ENCODE measurements at places on chromosomes 16 and 17.

DNA sequence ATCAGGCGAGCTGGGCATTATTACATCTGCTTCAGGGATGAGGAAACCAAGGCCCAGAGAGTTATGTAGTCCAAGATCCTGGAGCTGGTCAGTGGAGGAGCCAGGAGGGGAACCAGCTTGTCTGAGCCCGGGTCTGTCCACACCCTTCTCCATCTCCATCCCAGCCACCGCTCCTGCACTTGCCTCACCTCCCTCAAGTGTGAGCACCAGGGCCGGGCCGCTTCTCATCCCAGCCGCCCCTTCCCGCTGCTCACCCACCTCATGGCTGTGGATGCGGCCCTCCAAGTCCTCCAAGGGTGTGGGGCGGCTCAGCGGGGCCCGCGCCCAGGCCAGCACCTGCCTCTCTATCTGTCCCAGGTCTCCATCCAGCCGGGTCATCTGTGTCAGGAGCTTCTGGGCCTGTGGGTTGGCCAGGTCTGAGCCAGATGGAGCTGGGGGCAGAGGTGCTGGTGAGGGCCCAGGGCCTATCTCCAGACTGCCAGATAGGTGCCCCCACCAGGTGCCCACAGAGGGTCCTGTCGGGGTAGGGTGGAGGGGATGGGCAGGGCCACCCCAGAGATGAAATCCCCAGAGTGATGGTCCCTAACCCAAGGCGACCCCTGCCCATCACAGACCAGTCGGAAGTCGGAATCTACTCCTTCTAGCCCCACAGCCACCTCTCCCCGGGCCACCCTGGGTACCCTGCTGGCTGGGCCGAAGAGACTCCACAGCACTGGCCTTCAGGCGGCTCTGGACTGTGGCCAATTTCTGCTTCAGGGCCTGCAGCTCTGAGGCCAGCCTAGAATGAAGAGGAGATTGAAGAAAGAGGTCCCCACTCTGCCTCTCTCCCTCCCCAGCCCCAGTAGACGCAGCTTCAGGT lies 9.4 kb downstream of the EVPL start:
- DNase-seq = no peak

- DNase-seq = no peak
These were observed 37.7 kb upstream of the SREBF1 start for GRCh38 chr17:17874478-17874877.

- no peak for DNase-seq
These were observed 26.9 kb downstream of the ADCY9 start for GRCh38 chr16:4089251-4089810.

DNA sequence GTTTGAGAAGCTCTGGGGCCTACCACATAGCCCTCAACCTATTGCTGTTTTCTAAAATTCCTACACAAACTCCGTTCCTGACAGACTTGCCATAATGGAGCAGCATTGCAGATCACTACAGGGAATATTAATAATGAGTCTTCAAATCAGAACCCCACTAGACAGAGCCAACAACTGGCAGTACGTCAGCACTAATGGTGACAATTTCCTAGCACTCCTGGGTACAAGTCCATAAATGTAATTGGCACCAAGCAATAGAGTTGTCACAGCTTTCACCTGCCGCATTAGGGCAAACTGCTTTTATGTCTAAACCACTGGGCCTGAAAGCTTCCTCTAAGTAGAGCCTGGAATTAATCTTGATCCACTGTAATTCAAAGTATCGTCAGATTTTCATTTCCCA lies 25.5 kb upstream of the ABAT start:
- DNase-seq = no peak

GRCh38 chr17:44865931-44866330 lies 18.2 kb downstream of the HIGD1B start:
- DNase-seq = no peak
